Effector CD4-positive, alpha-beta T cell (primary cell): ENCODE measurements at places on chromosomes 6 and 20.

- no peak for DNase-seq
These were observed 19.6 kb downstream of the POFUT1 start for GRCh38 chr20:32227306-32227705.

DNA sequence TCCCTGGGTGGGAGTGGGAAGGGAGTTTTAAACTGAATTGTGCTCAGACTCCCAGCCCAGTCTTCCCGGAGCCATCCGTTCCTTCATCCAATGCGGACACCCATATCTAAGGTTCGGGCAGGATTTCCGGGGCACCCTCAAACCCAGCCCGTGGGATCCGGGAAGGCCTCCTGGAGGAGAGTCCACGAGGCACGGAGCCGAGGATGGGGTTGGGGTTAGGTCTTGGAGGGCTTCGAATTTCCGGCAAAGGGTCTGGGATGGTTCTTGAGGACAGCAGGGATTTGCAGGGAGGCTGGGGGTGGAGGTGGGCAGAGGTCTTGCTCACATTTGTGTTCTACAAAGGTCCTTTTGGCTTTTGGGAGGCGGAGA lies 49.5 kb upstream of the SLC32A1 start:
- no peak for DNase-seq

DNA sequence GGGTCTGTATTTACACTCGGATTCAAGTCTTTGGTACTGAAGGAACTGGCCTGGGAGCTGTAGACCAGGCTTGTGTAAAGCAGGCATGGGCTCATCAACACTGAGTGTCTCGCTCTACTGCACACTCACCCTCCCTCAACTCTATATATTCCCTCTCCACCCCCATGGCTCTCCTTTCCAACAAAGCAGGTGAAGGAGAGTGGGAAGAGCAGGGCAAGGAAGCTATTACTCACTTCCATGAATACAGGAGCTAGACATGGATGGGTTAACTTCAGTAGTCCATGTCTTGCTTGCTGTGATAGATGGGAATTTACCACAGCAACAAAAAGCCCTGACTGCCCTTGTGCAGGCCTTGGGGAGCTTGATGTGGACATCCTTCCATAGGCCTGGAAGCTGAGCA lies 20.7 kb upstream of the SLC2A12 start:
- no peak for DNase-seq

DNA sequence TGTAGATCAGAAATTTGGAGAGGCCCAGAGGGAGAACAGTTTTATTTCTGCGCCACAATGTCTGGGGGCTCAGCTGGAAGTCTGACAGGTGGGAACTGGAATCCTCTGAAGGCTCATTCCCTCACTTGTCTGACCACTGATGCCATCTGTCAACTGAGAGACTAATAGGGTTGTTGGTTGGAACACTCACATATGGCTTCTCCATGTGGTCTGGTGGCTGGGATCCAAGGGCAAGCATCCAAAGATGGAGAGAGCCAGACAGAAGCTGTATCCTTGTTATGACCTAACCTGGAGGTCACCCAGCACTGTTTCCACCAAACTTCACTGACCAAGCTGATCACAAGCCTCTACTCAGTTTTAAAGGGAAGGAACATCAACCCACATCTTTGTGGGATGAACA lies 117.9 kb upstream of the AKAP12 start:
- DNase-seq = no peak

DNA sequence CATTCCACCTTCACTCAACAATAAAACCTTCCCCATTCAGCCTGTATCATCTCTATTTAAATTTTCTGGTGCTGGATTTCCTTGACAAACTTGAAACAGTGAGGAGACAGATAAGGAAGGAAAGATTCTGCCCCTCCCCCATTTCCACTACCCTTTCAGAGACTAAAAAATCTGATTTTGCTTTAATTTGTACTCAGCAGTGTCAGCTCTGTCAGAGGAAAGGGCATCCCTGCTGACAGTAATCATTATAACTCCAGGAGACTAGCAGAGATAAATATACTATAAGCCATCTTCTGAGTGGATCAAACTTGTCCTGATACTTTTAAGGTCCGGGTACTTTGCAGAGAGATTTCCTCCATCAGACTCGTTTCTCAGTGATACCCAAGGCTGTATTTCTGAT lies 155.6 kb downstream of the SAMD5 start:
- no peak for DNase-seq

DNA sequence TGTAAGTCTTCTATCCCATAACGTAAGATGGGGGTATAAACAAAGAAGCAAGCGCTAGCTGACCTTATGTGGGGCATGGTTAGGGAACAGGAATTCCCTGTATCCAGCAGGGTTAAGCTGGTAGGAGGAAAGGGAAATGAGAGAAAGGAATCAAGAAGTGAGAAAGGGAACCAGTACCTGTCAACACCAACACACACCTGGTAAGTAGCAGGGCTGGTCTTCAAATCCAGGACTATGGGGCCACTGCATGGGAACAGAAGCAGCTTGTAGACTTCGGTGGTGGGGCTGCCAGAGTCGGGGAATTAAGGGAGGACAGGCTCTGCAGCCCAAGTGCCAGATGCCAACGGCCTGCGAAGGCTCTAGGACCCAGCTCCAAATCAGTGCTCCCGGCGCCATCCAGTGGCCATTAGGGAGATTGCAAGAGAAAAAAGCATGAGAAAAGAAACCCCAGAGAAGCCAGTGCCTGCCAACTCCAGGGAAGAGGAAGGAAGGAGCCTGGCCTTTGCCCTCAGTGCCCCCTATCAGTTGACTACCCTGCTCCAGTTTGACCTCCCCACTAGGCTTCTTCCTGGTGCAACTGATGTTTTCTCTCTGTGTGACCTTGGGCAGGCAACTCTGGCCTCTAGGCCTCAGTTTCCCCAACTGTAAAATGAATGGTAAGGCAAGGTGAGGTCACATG lies 15.8 kb upstream of the RBPJL start:
- DNase-seq = peak; percentile 32

- no peak for DNase-seq
These were observed 381 bp upstream of the BICRAL start for GRCh38 chr6:42781546-42781795.

DNA sequence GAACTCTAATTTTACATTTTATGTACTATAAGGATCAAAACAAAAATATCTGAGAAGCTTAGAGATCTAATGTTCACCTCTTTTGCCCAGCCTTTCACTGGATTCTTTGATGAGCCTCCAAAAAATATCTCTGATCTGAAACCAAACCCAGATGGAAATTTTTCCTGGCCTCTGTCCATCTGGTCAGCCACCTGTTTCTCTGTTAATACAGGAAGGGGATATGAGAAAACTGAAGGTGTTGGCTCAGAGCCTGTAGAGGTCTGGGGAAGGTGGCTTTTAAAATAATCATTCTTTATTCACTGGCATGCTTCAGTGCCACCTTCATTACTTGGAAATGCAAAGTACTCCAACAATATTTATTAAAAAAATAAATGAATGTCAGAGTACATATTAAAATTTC lies 8.5 kb upstream of the MCM3 start:
- DNase-seq = no peak

DNA sequence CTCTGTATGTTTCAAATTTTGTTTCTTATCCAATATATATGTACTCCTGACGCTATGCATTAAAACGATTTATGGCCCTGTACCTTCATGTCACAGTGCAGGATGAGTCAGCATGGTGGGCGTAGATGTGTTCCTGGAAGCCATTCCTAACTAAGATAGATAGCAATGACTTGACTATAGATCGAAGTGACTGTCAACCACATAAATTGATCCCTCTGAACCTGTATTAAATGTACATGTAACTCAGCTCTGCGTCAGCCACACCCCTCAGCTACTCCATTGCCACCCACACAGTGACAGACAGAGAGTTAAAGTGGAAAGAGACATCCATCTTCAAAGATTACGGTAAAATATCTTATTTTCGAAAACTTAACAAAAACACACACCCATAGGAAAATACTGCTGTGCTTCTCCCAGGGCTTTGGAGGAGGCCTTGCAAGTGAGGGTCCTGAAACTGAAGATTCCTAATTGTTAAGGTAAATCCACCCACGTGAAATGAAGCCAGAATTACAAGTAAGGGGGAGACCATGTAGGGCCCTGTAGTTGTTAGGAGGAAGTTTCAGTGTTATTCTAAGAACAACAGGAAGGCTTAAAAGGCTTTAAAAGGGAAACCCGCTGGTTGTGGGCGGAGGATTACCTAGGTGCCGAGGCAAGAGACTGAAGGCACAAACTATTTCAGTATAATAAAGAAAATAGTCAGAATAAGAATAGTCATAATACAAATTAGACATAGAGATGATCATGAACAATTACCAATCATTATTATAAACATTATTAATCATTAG lies 10.3 kb upstream of the RAD21L1 start:
- DNase-seq = no peak

- no peak for DNase-seq
These were observed 3.7 kb downstream of the TFB1M start for GRCh38 chr6:155310596-155310995.

- DNase-seq = no peak
These were observed 134.8 kb upstream of the SLC24A3 start for GRCh38 chr20:19077370-19078220.

GRCh38 chr20:7490288-7490687 lies 450.0 kb downstream of the HAO1 start:
- no peak for DNase-seq

GRCh38 chr6:17059850-17060249 lies 42.0 kb upstream of the STMND1 start:
- DNase-seq = no peak

DNA sequence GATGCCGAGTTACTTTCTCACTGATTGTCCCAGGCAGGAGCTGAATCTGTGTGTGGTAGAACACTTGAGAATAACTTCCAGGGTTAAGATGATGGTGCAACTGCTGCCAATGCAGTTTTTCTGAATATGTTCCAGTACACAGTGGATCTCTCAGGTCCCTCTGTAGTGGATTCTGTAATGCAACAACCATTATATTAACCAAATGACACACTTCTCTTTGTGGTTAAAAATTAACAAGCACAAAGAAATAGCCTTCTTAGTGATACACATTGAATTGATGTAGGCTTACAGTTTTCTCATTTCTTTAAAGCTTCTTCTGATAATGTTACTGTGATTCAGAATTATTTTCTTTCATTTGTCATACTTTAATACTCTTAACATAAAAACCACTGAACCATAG lies 383.8 kb downstream of the ADGRB3 start:
- DNase-seq = no peak

GRCh38 chr6:6583836-6584235 lies 4.7 kb upstream of the LY86 start:
- DNase-seq = no peak

DNA sequence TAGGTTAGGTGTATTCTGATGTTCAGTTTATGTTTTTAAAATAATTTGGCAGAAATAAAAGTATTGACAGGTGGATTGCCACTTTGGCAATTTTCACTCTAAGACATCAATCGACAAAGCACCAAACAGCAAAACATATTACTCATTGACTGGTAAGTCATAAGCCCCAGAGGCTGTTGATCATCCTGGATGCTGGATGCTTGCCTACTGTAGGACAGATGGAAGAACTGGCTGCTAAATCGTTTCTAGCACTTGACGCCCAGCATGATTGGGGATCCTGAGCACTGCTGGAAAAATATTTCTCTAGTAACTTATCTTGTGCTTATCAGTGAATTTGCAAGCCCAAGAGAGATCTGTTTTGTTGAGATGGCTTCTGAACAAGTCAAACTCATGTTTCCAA lies 1001.9 kb upstream of the FLRT3 start:
- no peak for DNase-seq

DNA sequence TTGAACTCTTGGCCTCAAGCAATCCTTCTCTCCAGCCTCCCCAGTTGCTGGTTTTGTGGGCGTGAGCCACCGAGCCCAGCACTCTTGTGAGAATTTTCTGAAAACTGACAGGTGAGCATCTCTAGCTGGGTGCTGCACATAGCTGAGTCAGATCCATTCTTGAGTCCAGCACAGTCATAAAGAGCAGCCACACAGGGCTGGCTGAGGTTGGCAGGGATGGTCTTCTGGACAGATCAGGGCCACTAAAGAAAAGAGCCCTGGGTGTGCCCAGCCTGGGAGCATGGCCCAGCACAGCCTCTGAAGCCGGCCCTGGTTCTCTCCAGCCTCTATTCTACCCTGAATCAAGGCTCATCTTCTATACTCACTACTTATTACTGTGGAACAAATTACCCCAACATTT lies 11.5 kb downstream of the DLGAP4 start:
- DNase-seq = no peak

- DNase-seq = no peak
These were observed 628.2 kb downstream of the CDH26 start for GRCh38 chr20:60586269-60587050.

GRCh38 chr6:31037682-31038081 lies 27.4 kb downstream of the MUC22 start:
- DNase-seq = no peak

DNA sequence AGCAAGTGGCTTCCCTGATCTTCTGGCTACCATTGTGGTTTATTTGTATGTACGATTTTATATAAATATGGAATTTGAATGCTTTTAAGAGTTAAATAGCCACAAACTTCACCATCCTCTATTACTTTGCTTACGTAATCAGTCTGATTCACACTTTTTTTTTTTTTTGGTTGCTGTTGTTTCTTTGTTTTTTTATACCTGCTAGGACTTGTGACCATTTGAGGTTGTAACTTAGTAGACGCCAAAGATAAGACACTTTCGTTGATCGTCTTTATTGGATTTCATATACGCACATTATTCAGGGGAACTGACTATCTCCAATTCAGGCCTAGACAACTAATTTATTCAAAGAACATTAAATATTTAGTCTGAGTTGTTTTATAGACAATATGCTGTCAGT lies 559.0 kb downstream of the CBLN4 start:
- no peak for DNase-seq

DNA sequence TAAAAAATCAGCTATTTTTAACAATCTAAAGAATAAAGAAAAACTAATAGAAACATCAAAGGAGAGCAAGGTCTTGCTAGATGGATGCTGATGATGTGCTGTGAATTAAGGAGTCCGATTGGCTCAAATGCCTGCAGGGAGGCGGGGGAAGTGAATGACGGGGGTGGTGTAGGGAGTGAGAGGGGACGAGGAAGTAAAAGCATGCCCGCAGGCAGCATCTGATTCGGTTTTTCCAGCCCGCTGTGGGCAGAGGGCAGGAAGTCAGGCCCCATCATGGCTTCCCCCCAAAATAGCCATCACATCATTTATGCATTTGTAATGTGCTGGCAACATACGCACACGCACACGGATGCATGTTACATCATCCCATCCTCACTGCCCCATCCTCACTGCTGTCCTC lies 10.3 kb downstream of the RSPO4 start:
- DNase-seq = no peak

- DNase-seq = no peak
These were observed 145.0 kb downstream of the PHACTR1 start for GRCh38 chr6:12861603-12862002.

- no peak for DNase-seq
These were observed 6.0 kb downstream of the HSF2 start for GRCh38 chr6:122405417-122405816.

- DNase-seq = no peak
These were observed 27.9 kb downstream of the EFCAB8 start for GRCh38 chr20:32886652-32887051.
